ENCODE measurements at places on chromosomes 13 and 19.
A peak's percentile ranks its signal among the peaks of the same experiment; 100 is the strongest.

DNA sequence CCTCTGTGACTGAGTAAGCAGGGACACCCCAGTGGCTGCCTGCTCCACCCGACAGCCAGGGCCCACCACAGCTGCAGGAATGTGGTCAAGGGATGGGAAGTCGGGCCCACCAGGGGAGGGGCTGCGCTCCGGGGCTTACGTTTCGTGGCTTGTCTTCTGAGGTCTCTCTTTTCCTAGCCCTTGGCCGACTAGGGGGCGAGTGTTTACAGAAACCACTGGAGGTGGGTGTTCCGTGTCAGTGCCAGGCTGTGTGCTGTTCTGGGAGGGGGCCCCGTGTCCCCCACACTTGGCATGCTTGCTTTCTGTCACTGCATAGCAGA is 4.5 kb downstream of the ADAT3 start:
- ATAC-seq, result no peak

DNA sequence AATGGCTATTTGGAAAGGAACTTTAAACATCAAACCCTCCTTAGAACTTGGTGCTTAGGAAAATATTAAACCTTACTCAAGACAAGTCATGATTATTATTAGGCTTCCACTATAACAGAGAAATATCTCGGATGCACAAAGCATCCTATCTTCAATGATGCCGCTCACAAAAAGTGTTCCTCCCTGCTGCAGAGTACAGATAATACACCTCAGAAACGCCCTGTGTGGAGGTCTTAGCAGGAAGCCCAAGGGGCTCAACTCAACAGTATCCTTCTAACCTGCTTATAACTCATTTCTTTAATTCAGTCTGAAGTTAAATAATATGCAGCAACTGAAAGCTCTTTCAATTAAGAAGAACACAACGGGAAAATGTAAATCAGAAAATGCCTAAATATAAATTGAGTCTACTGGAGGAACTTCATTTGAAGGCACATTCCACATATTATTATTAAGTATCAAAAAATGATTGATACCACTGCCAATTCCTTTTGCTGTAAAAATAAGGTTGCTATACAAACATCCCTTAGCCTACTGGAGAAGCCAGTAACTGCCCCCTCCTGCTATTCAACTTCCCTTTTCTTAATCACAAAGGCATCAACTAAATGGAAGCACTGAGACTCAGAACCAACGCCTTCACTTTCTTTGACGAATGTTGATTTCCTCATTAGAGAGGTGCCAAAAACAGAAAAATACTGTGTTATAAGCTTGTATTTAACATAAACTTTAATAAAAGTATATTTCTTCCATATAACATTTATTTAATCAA is 12.0 kb downstream of the ELF1 start:
- peak; percentile 60 for ATAC-seq

DNA sequence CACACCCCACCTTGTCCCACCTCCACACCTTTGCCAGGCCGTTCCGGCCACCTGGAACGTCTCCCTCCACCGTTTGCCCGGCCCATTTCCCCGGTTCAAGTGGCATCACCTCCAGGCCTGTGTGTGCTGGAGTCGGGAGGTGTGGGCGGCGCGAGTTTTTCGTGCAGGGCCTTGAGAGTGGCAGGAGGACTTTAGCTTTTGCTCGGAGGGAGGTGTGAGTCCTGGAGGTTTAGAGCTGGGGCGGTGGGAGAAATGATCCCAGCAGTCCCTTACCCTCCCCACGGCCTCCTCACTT is 4.3 kb upstream of the PALM start:
- no peak for ATAC-seq

- ATAC-seq, result no peak
Measured at GRCh38 chr19:42028304-42029216, 34.5 kb upstream of the ATP1A3 start.

All from stimulated activated memory B cell treated with anti-CD40 and anti-IgM and Interleukin-4, amounts not matched to agents 10 μg/mL and 1 μg/mL and 100 μg/mL, for 72 hours (primary cell).